ENCODE measurements at places on chromosomes 13 and 19.
A peak's percentile ranks its signal among the peaks of the same experiment; 100 is the strongest.

DNA sequence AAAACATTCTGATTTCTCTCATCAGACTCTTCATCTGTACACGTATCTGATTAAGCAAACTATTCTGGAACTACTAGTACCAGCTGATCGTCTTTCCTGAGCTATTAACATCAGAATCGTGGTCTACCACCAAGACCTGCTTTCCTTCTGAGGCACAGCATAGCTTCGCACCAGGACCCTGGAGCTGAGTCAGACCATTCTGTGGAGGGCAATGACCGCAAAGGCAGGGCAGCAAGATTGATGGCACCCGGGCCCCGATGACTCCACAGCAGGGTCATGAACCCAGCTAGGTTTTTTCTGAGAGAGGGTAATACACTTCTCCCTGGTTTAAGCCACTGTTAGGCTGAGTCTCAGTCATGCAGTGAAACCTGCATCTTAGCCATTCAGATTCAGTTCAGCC lies 158.7 kb upstream of the GPR12 start:
- no peak for DNase-seq

DNA sequence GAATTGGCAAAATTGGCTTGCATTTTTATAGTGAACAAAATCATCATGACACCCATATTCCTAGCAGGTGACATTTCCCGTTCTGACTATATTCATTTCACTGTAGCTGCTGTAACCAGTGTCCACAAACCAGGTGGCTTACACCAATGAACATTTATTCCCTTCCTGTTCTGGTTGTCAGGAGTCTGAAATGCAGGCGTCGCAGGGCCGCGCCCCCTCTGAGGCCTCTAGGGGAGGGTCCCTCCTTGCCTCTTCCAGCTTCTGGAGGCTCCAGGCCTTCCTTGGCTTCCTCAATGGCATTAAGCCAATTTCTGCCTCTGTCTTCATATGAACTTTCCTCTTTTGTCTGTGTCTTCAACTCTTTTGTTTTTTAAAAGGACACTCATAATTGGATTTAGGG lies 6.5 kb upstream of the RLN3 start:
- no peak for DNase-seq

- DNase-seq, result peak; percentile 57
These were observed 8.3 kb upstream of the CRX start for GRCh38 chr19:47813304-47813994.

- no peak for DNase-seq
These were observed 64.9 kb upstream of the HTR2A start for GRCh38 chr13:46961719-46962118.

DNA sequence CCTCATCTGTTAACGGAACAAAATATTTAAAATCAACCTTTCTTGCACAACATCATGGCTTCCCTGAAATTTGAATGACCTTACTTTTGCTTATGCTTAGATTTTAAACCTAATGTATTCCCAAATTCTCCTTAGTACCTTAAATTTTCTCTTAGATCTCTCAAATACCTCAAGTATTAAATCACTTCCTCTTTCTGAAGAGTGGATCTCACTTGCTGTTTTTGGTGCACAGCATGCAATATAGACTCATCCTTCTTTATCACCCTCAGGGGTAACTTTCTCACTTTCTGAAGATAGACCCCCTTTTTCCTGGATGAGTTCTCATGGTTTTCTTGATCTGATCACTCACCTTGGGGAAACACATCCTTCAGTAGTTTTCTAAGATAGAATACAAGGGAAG lies 871.7 kb downstream of the DACH1 start:
- no peak for DNase-seq

DNA sequence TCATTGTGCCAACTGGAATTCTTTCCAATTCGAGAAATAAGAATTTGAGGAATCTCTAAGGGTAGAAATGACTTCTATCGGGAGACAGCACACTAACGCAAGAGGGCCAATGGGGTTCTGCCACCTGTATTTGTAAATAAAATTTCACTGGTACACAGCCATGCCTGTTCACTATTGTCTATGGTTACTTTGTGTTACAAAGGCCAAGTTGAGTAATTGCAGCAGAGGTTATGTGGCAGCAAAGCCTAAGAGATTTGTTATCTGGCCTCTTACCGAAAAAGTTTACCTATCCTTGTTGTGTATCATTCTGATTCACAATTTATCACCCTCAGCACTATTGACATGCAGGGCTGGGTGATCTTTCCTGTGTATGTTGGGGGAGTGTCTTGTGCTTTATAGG lies 278.0 kb downstream of the KLF5 start:
- DNase-seq, result no peak

GRCh38 chr13:109162248-109163036 lies 533.0 kb downstream of the MYO16 start:
- peak; percentile 75 for DNase-seq

DNA sequence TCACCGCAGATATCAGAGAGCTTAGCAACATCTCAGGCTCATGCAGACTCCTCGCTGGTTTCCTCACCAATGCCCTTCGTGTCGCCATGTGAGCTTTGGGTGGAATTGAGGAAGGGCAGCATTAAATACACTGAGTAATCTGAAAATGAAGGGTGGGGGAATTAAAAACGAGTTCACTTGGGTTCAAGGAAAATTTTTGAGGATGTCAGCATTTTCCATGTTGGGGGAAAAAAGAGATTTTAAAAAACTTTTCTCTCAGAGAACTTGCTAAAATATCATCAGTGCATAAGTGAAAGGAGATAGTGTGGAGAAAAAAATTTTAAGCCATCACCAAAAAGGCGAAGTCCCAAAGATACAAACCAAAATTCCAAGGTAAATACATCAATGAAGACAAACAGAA lies 359.3 kb downstream of the KCNRG start:
- no peak for DNase-seq

DNA sequence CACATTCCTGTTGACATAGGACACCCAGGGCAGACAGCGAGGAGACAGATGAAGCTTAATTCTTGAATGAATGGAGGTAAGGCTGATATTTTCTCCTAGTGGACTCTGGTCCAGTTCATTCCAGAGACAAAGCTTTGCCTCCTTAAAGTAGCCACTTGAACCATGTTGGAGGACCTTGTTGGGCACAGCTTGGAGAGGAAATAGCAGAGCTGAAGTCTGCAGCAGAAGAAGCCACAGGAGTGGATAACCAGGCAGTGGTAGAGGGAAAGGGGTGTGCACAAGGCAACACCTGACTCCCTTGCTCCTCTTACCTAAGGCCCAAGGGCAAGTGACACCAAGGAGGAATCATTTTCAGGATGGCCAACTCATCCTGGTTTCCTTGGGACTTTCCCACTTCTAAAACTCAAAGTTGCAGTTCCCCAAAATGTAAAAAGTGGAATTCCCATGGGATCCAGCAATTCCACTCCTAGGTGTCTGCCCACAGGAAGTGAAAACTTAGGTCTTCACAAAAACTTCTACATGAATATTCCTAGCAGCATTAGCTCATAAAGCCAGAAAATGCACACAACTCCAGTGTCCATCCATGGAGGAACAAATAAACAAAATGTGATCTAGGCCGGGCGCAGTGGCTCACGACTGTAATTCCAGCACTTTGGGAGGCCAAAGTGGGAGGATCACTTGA lies 6.6 kb upstream of the RFX2 start:
- no peak for DNase-seq
